ENCODE measurements at places on chromosomes 4 and X. TPM values are rescaled to one million over a fixed set of nuclear protein-coding genes. Genes with fewer than 3 reads are reported as not detected.

Gene TEC
- 2.8 TPM for total RNA-seq

Gene FGD1
- total RNA-seq = not detected

Gene TEX11
- total RNA-seq = not detected

Gene SPACA5
- total RNA-seq = not detected

Gene CEP135
- 19.6 TPM for total RNA-seq

- H3K4me3 ChIP-seq = no peak overlapping the region
- no peak for DNase-seq
- no peak overlapping the region for H3K27ac ChIP-seq
- peaks cover 20% of the 10 kb centered on the region for H3K36me3 ChIP-seq
- no peaks in the 10 kb centered on the region for H3K4me1 ChIP-seq
Measured at GRCh38 chr4:142030010-142030409, 393.6 kb downstream of the IL15 start.

GRCh38 chrX:54695816-54696487 lies 102.1 kb downstream of the ITIH6 start:
- no peaks in the 10 kb centered on the region for H3K36me3 ChIP-seq
- no peaks in the 10 kb centered on the region for H3K4me1 ChIP-seq
- no peak overlapping the region for H3K27ac ChIP-seq
- H3K27me3 ChIP-seq = no peaks in the 10 kb centered on the region
- no peak for DNase-seq

DNA sequence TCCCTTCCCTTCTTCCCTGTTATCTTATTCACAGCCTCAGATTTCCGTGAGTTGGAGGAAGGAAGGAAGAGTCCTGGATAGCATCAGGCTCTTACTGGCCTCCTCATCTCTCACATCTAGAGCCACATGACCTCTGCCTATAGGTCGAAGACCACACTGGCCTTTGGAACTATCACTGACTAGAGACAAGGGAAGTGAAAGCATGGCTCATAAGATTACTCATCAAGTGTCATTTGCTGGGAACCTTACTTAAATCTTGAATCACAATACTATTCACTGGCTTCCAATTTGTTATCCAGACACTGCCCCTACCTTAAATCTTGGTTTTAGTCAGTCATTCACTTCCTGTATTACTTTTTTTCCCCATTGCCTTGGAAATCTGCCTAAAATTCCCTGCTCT lies 61.6 kb upstream of the MTMR8 start:
- H3K4me3 ChIP-seq = no peak overlapping the region
- no peak overlapping the region for H3K27ac ChIP-seq
- H3K27me3 ChIP-seq = no peaks in the 10 kb centered on the region
- H3K36me3 ChIP-seq = no peaks in the 10 kb centered on the region
- no peaks in the 10 kb centered on the region for H3K4me1 ChIP-seq
- DNase-seq = no peak

GRCh38 chr4:19657856-19658255 lies 593.8 kb upstream of the SLIT2 start:
- no peaks in the 10 kb centered on the region for H3K27me3 ChIP-seq
- H3K4me3 ChIP-seq = no peak overlapping the region
- H3K36me3 ChIP-seq = no peaks in the 10 kb centered on the region
- no peak overlapping the region for H3K27ac ChIP-seq

GRCh38 chrX:129963729-129964128 lies 18.7 kb upstream of the BCORL1 start:
- DNase-seq = no peak
- H3K27me3 ChIP-seq = no peaks in the 10 kb centered on the region
- no peak overlapping the region for H3K27ac ChIP-seq
- H3K36me3 ChIP-seq = no peaks in the 10 kb centered on the region

GRCh38 chrX:41332408-41333002 lies 1.5 kb upstream of the DDX3X start:
- H3K4me1 ChIP-seq = peaks cover 20% of the 10 kb centered on the region
- peak; percentile 64 for DNase-seq
- no peaks in the 10 kb centered on the region for H3K27me3 ChIP-seq
- peak overlapping the region; percentile 98 for H3K27ac ChIP-seq
- H3K4me3 ChIP-seq = peak overlapping the region; percentile 100

DNA sequence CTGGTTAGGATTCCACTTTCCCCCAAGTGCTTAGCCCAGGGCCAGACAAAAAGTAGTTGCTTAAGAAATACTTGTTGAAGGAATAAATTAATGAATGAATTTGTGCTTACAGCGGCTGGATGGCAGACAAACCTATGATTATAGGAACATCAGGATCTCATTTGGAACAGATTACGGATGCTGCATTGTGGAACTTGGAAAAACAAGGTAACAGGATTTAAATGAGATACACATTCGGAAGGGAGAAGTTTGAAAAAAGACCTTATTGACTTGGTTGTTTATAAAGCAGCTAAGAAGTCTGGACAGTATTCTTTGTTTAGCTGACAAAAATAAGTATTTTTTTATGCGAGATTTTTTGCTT lies 572 bp downstream of the EXOSC9 start:
- H3K27ac ChIP-seq = peak overlapping the region; percentile 80
- peak overlapping the region; percentile 95 for H3K4me3 ChIP-seq
- peaks cover 40% of the 10 kb centered on the region for H3K36me3 ChIP-seq

DNA sequence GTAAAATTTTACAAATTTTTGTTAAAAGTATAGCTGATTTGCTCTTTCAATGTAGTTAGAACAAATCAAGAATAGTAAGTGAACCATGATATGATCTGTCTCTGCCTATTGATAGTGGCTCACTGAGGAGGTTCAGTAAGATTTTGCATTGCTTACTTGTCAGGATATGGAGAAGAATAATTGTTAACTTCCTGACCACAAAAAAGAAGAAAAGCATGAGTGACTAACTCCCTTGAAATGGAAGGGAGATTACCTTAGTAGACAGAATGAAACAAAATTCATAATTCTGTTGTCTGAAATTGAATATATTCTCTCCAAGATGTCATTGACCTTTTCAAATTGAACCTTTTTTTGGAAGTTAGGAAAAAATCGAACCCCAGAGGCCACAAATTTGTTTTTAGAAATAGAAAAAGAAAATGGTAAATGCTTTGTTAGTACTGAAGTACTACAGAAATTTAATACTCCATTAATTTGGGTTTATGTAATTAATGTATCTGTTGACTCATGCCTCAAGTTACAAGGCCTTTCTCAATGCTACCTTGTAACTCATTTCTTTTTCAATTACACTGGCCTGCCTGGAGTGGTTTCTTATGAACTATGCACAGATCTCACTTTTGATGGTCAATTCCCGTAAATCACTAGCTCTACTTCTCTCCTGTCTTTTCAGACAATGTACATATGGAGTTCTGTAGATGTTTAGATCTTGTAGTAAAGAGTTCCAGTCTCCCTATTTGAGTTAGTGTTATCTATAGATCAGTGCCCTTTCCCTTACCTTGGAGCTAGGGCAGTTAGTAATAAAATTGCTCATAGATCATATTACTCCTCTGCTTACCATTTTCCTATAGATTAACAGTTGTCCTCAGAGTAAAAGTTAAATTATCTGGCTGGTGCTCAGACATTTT lies 139.3 kb downstream of the TLL1 start:
- no peak overlapping the region for H3K27ac ChIP-seq
- H3K27me3 ChIP-seq = no peaks in the 10 kb centered on the region
- H3K36me3 ChIP-seq = no peaks in the 10 kb centered on the region

GRCh38 chr4:110484029-110484428 lies 8.1 kb downstream of the ENPEP start:
- no peak overlapping the region for H3K4me3 ChIP-seq
- H3K27me3 ChIP-seq = no peaks in the 10 kb centered on the region
- DNase-seq = no peak
- no peaks in the 10 kb centered on the region for H3K36me3 ChIP-seq
- H3K27ac ChIP-seq = no peak overlapping the region

- no peak for DNase-seq
- H3K4me3 ChIP-seq = no peak overlapping the region
- H3K27ac ChIP-seq = no peak overlapping the region
- no peaks in the 10 kb centered on the region for H3K36me3 ChIP-seq
Measured at GRCh38 chr4:171142045-171142444, 671.2 kb upstream of the GALNTL6 start.

- H3K4me1 ChIP-seq = no peaks in the 10 kb centered on the region
- no peaks in the 10 kb centered on the region for H3K27me3 ChIP-seq
- DNase-seq = no peak
- H3K36me3 ChIP-seq = no peaks in the 10 kb centered on the region
- H3K4me3 ChIP-seq = no peak overlapping the region
Measured at GRCh38 chrX:100395781-100396180, 14.3 kb downstream of the PCDH19 start.

DNA sequence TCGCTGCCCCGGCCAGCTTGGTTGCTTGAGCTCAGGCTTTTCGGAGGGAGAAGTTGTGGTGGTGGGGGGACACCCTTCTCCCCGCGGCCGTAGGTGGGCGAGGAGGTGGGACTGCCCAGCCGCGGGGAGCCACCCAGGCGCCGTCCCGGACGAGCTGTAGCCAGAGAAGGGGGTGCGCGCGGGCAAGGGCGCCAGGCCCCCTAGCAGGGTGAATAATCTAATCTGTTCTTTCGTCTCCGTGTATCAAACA lies 3.1 kb downstream of the MID1IP1 start:
- H3K4me3 ChIP-seq = peak overlapping the region; percentile 89
- H3K27me3 ChIP-seq = no peaks in the 10 kb centered on the region
- H3K36me3 ChIP-seq = peaks cover 2% of the 10 kb centered on the region
- no peak for DNase-seq
- peaks cover 24% of the 10 kb centered on the region for H3K4me1 ChIP-seq

GRCh38 chrX:26922278-26922677 lies 540.9 kb downstream of the PPP4R3C start:
- H3K27ac ChIP-seq = no peak overlapping the region
- DNase-seq = no peak

GRCh38 chr4:3445829-3446545 lies 4.2 kb downstream of the HGFAC start:
- H3K36me3 ChIP-seq = no peaks in the 10 kb centered on the region
- H3K4me1 ChIP-seq = peaks cover 11% of the 10 kb centered on the region
- DNase-seq = no peak
- no peaks in the 10 kb centered on the region for H3K27me3 ChIP-seq
- no peak overlapping the region for H3K4me3 ChIP-seq

DNA sequence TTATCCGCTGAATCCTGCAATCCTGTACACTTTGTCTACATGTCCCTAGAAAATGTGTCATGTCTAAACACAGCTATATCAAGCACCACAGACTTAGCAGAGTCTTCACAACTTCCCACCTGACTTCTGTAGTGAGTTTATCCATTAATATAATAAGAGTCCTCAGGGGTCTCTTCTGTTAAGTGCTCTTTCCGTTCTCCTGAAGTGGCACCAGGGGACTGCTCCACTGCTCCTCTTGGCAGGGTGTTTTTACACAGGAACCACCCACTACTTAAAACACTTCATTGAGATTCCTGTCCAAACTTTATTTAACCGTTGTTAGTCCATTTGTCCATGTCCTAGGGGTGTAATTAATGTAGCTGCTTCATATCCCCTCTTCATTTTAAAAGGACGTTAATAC lies 1000.4 kb downstream of the STPG2 start:
- no peak overlapping the region for H3K27ac ChIP-seq
- H3K36me3 ChIP-seq = no peaks in the 10 kb centered on the region
- no peaks in the 10 kb centered on the region for H3K27me3 ChIP-seq

- H3K4me3 ChIP-seq = no peak overlapping the region
- H3K27me3 ChIP-seq = no peaks in the 10 kb centered on the region
- no peak for DNase-seq
- no peaks in the 10 kb centered on the region for H3K4me1 ChIP-seq
- no peak overlapping the region for H3K27ac ChIP-seq
Measured at GRCh38 chr4:45750721-45751120, 373.1 kb downstream of the GABRG1 start.
